ENCODE measurements at places on chromosomes 1 and 21. TPM values are rescaled to one million over a fixed set of nuclear protein-coding genes. Genes with fewer than 3 reads are reported as not detected.

DNA sequence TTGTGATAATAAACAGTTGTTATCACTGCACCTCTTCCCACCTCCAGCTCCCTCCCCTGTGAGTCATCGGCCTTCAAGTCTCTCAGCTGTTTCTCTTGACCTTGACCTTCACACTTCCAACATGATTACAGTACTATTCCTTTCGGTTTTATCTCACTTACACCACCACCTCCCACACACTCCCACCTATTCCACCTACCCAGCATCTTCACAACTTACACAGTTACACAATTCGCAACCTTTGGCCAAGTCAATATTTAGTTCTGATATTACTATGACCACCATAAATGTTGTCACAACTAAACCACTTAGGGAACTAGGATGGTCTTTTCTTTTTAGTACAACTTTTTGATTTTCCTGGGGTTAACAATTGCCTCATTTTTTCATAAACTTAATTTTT, 60.2 kb downstream of the RIPK4 start:
- no peak overlapping the region for H3K4me3 ChIP-seq
- H3K27ac ChIP-seq, result no peak overlapping the region
- no peaks in the 10 kb centered on the region for H3K4me1 ChIP-seq
- no peaks in the 10 kb centered on the region for H3K27me3 ChIP-seq
- H3K36me3 ChIP-seq, result no peaks in the 10 kb centered on the region
- no peak for DNase-seq

DNA sequence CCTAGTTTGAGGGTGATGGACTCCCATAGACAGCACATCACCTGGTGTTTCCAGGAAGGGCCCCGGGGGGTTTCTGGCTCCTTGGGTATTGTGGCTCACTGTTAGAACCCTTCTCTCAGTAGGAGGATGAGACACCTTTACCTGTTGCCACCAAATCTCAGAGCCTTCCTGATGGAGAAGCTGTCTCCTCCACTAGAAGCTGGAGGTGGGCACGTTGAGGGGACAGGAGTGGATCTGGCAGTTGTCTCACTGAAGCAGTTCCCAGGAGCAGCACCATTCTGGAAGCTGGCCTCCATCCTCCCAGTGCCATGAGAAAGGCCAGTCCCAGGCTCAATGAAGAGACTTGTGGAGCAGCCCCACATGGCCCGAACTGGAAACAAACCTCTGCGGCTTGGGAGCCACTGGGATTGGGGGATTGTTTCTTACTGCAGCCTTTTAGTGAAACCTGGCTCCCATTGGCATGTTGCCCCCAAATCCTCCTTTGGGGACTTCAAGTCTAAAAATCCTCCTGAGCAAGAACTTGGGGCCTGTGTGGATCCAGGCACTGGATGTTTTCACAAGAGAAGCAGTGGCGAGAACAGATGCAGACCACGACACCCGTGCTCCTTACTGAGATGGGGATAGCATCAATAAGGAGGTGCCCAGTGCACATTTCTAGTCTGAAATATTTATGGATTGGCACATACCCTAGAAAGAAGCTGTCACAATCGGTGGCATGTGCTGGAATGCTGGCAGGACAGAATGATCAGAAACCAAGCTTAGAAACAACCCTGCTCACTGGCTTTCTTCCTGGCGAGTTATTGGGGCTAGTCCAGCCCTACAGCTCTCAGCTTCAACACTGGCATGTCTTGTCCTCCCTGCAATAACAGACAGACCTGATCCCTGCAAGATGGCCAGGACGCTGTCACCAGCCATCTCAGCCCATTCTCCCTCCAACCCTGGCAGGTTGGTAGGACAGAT, 223.7 kb upstream of the AJAP1 start:
- no peaks in the 10 kb centered on the region for H3K4me1 ChIP-seq
- no peak overlapping the region for H3K4me3 ChIP-seq
- no peak overlapping the region for H3K27ac ChIP-seq

GRCh38 chr21:35077466-35077865, 28.4 kb upstream of the RUNX1 start:
- no peak for DNase-seq
- no peaks in the 10 kb centered on the region for H3K36me3 ChIP-seq
- no peaks in the 10 kb centered on the region for H3K4me1 ChIP-seq
- H3K4me3 ChIP-seq, result no peak overlapping the region
- H3K27me3 ChIP-seq, result no peaks in the 10 kb centered on the region
- H3K27ac ChIP-seq, result no peak overlapping the region

DNA sequence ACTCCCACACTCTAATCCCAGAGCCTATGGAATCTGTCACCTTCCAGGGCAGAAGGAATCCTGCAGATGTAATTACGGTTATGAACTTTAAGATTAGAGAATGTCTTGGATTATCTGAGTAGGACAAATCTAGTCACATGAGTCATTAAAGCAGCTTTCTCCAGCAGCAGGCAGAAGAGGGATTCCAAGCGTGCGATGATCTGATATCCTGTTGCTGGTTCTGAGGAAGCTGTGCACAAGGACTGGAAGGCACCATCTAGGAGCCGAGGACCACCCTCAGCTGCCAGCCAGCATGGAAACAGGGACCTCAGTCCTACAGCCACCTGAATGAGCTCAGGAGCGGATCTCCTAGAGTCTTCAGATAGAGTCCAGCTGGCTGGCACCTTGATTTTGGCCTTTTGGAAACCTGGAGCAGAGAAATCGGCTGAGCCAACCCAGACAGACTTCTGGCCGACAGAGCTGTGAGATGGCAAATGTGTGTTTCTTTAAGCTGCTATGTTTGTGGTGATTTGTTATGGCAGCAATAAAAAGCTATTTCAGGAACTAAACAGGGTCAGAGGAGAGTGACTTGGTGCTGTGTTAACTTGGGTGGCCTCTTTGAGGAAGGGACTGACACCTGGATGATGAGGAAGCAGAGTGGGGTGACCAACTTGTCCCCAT, 34.5 kb downstream of the LRRN2 start:
- no peak overlapping the region for H3K27ac ChIP-seq
- no peak for DNase-seq

DNA sequence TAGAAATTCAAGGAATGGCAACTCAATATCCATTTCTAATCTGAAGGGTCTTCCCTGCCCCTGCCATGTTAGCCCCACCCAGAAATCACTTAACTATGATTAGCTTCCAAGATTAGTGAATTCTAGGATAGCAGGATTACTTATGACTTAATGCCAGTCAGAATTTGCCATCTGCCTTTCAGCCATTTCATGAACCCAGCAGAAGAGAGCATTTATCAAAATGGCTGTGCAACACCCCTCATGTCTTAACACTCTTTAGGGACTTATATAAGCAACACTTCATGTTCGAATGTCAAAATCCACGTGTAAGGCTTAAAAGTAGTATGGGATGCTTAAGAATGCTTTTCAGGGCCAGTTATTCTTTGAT, 288.5 kb downstream of the NFIA start:
- no peaks in the 10 kb centered on the region for H3K36me3 ChIP-seq
- H3K4me3 ChIP-seq, result no peak overlapping the region
- H3K27ac ChIP-seq, result no peak overlapping the region
- H3K27me3 ChIP-seq, result no peaks in the 10 kb centered on the region

The MXRA8 gene
- polyA plus RNA-seq, result 0.15 TPM

DNA sequence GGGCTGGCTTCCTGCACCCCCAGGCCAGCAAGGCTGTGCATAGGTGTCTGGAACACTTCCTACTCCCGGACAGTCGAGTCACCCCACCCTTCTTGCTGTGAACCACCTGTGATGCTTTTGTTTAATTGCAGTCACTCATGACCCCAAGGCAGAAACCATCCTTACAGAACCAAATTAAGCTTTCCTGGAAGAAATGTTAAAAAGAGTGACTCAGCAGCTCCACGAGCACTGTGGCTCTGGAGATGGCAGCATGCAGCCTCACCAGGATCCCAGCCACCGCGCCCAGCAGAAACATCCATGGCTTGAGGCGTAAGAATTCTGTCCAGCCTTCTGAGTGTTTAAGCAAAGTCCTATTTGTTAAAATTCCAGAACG, 28.8 kb downstream of the SNAP47 start:
- peaks cover 39% of the 10 kb centered on the region for H3K36me3 ChIP-seq
- H3K4me1 ChIP-seq, result peaks cover 25% of the 10 kb centered on the region
- H3K27ac ChIP-seq, result no peak overlapping the region
- no peaks in the 10 kb centered on the region for H3K27me3 ChIP-seq
- DNase-seq, result no peak

- H3K27me3 ChIP-seq, result no peaks in the 10 kb centered on the region
- H3K4me3 ChIP-seq, result peak overlapping the region; percentile 74
- no peak for DNase-seq
- H3K27ac ChIP-seq, result peak overlapping the region; percentile 52
- H3K36me3 ChIP-seq, result no peaks in the 10 kb centered on the region
Observed at GRCh38 chr1:181486098-181486420, 2.7 kb downstream of the CACNA1E start.

The NLRP3 gene
- polyA plus RNA-seq, result 2.4 TPM

DNA sequence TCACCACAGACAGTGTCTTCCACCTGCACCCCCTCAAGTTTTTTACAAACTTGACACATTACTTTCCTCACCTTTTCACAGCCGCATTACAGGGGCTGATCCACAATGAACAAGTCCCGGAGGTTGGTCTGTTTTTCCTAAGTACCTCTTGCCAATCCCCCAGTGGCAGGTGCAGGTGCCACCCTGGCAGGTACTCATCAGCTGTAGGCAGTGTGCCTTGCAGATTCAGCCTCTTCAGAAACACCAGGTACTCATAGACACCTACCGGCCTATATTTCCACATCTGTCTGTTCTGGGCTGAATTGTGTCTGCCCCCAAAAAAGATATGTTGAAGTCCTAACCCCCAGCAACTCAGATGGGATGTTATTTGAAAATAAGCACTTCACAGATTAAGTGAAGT, 81.4 kb upstream of the CNIH3 start:
- H3K36me3 ChIP-seq, result no peaks in the 10 kb centered on the region
- no peak overlapping the region for H3K4me3 ChIP-seq
- no peaks in the 10 kb centered on the region for H3K27me3 ChIP-seq
- no peak for DNase-seq
- no peak overlapping the region for H3K27ac ChIP-seq

- no peaks in the 10 kb centered on the region for H3K4me1 ChIP-seq
- H3K27me3 ChIP-seq, result no peaks in the 10 kb centered on the region
- H3K27ac ChIP-seq, result no peak overlapping the region
- no peak for DNase-seq
- no peak overlapping the region for H3K4me3 ChIP-seq
Observed at GRCh38 chr1:110136911-110137310, 13.4 kb upstream of the SLC6A17 start.

DNA sequence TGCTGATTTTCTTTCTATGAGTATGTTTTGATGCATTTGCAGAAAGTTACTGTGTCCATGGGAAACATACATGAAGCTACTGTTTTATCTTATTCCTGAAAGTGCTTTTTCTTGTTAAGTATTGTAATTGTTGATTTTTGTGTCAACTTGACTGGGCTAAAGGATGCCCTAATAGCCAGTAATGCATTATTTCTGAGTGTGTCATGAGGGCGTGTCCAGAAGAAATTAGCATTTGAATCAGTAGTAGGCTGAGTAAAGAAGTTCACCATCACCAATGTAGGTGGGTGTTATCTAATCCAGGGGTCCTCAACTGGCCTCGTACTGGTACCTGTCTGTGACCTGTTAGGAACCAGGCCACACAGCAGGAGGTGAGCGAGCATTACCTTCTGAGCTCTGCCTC, 760.2 kb downstream of the PLA2G4A start:
- no peak overlapping the region for H3K4me3 ChIP-seq
- no peaks in the 10 kb centered on the region for H3K4me1 ChIP-seq
- no peak for DNase-seq
- no peak overlapping the region for H3K27ac ChIP-seq

GRCh38 chr1:44947063-44947773, 39.2 kb downstream of the EIF2B3 start:
- H3K4me1 ChIP-seq, result peaks cover 8% of the 10 kb centered on the region
- no peak overlapping the region for H3K4me3 ChIP-seq
- peak overlapping the region; percentile 46 for H3K27ac ChIP-seq
- no peak for DNase-seq
- no peaks in the 10 kb centered on the region for H3K36me3 ChIP-seq

DNA sequence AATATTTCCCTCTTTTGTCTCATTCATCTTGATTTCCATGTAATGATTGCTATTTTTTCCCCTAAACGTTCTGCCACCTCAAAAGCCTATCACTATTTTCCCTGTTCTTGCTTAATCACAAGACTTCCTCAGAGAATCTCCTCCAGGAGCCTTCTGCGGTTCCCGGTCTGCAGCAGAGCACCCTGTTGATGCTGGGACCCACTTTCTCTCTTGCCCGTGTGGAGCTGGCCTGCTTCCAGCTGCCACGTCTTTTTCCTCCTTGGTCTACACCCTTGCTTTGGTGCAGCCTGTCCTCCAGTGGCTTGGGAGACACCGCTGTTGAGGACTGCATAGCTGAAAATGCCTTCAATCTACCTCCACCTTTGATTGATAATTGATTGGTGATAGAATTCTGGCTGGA, 70.0 kb upstream of the COA6 start:
- no peaks in the 10 kb centered on the region for H3K4me1 ChIP-seq
- H3K27me3 ChIP-seq, result no peaks in the 10 kb centered on the region
- no peak overlapping the region for H3K27ac ChIP-seq
- DNase-seq, result no peak
- H3K36me3 ChIP-seq, result no peaks in the 10 kb centered on the region
